Naive thymus-derived CD4-positive, alpha-beta T cell (primary cell): ENCODE measurements at places on chromosomes 5 and 9.

DNA sequence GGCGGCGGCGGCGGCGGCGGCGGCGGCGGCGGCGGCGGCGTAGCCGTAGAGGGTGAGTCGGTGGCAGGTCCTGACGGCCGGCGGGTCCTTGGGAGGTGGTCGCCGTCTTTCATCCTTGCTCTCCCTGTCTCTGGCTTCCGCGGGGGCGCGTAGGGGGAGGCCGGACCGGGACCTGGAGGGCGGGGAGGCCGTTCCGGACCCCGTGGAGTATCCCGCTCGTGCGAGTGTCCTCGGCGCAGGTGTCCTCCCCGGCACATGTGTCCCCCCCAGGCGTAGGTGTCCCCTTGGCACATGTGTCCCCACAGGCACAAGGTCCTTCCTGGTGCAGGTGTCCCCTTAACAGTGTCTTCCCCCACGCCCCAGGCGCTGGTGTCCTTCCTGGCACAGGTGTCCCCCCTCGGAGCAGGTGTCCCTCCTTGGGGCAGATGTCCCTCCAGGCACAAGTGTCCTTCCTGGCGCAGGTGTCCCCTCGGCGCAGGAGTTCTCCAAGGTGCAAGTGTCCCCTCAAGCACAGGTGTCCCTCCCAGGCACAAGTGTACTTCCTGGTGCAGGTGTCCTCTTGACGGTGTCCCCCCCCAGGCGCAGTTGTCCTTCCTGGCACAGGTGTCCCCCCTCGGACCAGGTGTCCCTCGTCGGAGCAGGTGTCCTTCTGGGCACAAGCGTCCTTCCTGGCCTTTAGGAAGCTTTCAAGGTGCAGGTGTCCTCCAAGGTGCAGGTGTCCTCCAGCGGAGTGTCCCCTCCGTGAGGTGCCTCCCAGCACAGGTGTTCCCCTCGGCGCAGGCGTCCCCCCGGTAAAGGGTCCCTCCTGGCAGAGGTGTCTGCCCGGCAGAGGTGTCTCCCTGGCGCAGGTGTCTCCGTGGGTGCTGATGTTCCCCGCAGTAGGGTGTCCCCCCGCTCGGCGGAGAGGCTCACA lies 519 bp downstream of the EXOC3 start:
- H3K4me1 ChIP-seq: peaks cover 12% of the 10 kb centered on the region
- H3K36me3 ChIP-seq: peaks cover 27% of the 10 kb centered on the region
- H3K27ac ChIP-seq: peak overlapping the region; percentile 87
- no peaks in the 10 kb centered on the region for H3K27me3 ChIP-seq
- H3K4me3 ChIP-seq: peak overlapping the region; percentile 88

DNA sequence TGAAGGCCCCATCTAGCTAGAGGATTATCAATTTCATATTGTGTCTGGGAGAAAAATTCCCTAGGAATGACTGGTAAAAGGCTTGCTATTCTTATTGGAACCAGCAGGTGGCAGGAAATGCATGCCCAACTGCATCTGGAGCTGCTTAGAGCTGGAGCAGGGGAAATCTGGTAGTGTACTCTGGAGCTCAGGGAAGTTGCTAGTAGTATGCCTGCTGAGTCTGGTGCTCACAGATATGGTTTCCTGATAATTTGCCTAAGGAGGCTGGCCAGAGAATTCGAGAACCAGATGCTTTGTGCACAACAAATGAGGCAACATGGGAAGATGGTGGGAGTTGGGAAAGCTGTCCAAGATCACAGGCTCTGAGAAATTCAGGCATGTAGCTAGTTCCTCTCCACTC lies 53.7 kb downstream of the G3BP1 start:
- no peak overlapping the region for H3K27ac ChIP-seq
- H3K36me3 ChIP-seq: no peaks in the 10 kb centered on the region
- H3K4me3 ChIP-seq: no peak overlapping the region
- no peaks in the 10 kb centered on the region for H3K4me1 ChIP-seq

DNA sequence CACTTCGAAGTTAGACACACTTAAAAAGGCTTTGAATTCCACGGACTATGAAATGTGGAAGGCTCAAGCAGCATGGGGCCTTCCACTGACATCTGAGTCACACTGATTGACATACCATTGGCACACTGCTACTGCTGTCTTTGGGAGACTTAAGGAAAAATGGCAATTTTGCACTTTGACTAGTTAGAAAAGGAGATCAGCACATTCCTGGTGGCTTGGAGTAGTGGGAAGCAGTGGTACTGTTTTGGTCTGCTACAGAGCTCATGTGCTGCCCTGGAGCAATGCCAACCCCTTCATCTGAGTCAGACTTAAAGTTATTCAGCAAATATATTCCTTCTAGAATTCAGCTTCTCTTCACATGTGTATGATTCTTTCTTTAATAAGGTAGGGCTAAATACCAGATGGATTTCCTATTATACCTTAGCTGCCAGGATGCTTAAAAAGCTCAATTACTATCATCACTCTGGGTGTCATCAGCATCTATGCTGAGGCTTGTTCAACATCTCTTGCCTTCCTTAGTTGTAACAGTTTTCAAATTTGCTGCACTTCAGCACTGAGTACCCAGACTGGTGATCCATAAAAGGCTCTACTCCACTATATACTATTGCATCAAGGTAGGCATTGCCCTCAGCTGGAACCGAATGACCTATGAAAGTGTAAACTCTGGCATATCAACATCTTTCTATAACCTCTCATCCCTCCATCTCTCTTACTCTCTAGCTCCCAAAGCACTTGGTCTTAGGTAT lies 42.3 kb upstream of the MOCS2 start:
- no peaks in the 10 kb centered on the region for H3K27me3 ChIP-seq
- H3K4me1 ChIP-seq: no peaks in the 10 kb centered on the region
- no peak for DNase-seq
- no peak overlapping the region for H3K27ac ChIP-seq
- H3K4me3 ChIP-seq: no peak overlapping the region
- no peaks in the 10 kb centered on the region for H3K36me3 ChIP-seq

DNA sequence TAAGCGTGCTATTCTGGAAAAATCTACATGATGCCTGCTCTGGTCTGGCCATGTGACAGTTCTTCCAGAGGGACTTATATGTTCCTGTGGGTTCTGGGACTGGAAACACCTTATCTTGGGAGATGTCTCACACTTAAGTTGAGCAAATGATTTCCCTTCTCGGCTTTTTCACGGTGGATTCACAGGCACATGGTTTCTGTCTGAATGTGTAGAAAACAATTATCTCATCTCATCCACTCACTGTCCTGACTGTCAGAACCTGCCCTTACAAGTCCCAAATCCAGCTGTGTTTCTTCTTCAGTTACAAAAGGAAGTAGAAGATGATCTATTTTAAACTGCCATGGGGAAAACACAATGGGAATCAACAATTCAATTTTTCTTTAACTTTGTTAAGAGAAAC lies 184.0 kb downstream of the SYK start:
- DNase-seq: no peak
- H3K27ac ChIP-seq: no peak overlapping the region
- no peaks in the 10 kb centered on the region for H3K36me3 ChIP-seq
- H3K4me1 ChIP-seq: no peaks in the 10 kb centered on the region
- no peak overlapping the region for H3K4me3 ChIP-seq
- no peaks in the 10 kb centered on the region for H3K27me3 ChIP-seq

DNA sequence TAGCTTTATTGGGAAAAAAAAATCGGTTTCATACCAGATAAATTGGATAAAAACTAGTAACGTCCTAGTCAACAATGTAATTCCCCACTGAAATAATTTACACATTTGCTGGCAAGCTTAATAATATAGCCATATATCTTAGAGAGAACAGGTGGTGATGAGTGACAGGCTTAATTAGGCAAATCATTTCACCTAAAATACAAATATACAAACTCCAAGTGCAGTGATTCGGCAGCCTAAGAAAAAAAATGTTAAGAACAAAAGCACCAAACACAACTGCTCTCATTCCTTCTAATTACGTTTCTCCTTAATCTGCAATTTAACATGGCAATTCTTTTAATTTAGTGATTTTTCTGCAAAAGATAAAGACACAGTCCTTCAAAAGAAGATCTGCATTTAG lies 56.0 kb upstream of the SLC25A51 start:
- no peaks in the 10 kb centered on the region for H3K27me3 ChIP-seq
- H3K4me3 ChIP-seq: no peak overlapping the region
- H3K36me3 ChIP-seq: no peaks in the 10 kb centered on the region
- H3K27ac ChIP-seq: no peak overlapping the region

GRCh38 chr9:4932681-4933080 lies 52.4 kb upstream of the JAK2 start:
- no peak overlapping the region for H3K4me3 ChIP-seq
- H3K27me3 ChIP-seq: no peaks in the 10 kb centered on the region
- H3K36me3 ChIP-seq: no peaks in the 10 kb centered on the region
- H3K27ac ChIP-seq: no peak overlapping the region

DNA sequence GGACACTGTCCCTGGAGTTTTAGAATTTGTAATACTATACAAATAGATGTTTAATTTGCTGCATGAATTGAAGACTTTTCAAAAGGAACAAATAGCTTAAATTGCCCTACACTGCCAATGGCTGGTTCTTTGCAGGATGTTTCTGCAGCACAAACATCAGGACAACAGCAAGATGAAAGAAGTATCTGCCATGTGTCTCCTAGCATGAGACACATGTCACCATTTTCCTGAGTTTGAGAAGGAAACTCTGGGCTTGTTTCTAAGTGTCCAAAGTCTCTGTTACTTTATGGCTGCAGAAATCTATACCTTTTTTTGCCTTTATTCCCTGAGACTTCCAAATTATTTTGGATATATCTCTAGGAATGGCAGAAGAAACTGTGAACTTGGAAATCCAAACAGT lies 623 bp upstream of the OR13F1 start:
- DNase-seq: no peak
- H3K27ac ChIP-seq: no peak overlapping the region
- H3K27me3 ChIP-seq: no peaks in the 10 kb centered on the region
- no peak overlapping the region for H3K4me3 ChIP-seq
- H3K36me3 ChIP-seq: no peaks in the 10 kb centered on the region

- H3K4me1 ChIP-seq: no peaks in the 10 kb centered on the region
- H3K4me3 ChIP-seq: no peak overlapping the region
- no peak overlapping the region for H3K27ac ChIP-seq
These were observed 203.0 kb downstream of the SPATA31A6 start for GRCh38 chr9:42386477-42386876.

DNA sequence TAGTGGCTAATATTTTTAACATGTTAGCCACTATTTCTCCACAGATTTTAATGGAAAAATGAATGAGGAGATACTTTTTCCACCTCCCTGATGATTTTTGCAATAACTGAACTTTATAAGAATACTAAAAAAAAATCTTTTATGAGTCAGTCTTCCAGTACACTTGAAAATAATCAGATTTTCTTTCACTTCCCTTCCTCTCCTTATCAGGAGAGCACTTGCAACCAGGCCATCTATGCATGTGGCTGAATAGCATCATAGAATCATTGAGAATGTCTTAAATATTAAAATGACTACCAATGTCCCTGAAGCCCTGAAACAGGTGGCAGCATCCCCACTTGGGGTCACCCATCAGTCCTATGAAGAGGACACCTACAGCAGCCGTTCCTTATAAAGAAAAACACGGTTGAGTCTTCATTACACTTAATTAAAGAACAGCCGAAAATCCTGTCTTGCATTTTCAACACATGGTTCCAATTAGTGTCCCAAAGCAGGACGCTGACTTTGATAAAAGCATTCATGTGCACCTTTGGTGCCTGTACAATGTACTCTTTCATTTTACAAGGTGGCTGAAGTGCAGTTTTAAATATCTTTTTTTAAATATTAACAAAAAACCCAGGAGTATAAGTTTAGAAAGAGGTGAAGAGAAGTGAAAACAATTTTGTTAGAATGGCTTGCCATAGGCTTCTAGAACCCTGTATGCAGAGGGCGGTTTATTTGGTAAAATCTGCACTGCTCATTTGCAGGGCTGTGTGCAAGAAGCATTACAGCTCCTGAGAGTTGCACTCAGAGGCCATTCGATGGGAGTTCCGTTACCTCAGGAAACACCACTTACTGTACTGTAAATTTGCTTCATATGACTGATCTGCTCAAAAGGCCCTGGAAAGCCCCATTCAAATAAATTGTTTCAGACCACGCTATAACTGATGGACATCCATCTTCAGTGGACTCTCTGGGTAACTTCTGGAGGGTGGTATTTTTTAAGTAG lies 106.9 kb upstream of the VCAN start:
- H3K36me3 ChIP-seq: no peaks in the 10 kb centered on the region
- H3K27me3 ChIP-seq: no peaks in the 10 kb centered on the region
- H3K4me3 ChIP-seq: no peak overlapping the region
- H3K27ac ChIP-seq: no peak overlapping the region
- no peaks in the 10 kb centered on the region for H3K4me1 ChIP-seq
- no peak for DNase-seq

DNA sequence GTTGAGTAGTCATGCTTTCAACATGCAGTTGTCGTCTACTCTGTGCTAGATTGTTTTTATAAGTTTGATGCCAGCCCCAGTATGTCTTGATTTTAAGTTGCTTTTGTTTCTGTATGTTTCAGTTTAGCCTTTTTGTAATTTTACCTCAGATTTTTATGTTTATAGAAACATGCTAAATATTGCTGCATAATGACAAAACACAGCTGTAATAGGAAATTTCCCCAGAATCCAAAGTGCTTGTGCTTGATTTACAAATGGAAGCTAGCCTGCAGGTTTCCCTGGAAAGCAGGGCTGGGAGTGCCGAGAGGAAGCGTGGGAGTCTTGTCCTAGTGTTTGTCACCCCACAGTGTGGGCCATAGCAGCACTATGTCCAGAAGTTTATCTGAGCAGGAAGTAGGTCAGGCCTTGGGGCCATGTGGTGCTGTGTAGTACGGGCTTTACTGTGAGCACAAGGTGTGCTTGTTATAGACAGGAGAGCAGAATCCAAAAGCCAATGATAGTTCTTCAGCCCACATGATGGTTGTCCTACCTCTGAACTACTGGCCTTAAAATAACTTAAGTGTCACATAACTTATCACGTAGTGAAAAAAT lies 100.0 kb upstream of the NREP start:
- H3K4me3 ChIP-seq: no peak overlapping the region
- no peak for DNase-seq
- H3K27ac ChIP-seq: no peak overlapping the region
- no peaks in the 10 kb centered on the region for H3K27me3 ChIP-seq

DNA sequence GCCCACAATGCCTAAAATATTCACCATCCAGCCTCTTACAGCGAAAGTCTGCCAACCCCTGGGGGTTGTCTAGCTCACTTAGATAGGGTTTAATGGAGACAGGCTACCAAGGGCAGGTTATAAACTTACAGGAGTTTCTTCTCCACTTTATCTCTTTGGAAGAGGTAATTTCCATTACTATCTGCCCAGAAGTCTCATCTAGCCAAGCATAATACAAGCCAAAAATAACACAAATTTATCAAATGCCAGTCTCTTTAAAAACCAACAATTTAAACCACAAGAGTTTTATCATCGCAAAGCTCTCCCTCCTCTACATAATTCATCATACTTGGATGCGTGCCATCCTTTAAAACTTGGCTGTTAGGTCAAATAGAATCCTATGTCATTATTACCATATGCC lies 6.2 kb downstream of the RBM22 start:
- peaks cover 7% of the 10 kb centered on the region for H3K4me1 ChIP-seq
- no peaks in the 10 kb centered on the region for H3K27me3 ChIP-seq
- no peak for DNase-seq
- no peak overlapping the region for H3K27ac ChIP-seq

DNA sequence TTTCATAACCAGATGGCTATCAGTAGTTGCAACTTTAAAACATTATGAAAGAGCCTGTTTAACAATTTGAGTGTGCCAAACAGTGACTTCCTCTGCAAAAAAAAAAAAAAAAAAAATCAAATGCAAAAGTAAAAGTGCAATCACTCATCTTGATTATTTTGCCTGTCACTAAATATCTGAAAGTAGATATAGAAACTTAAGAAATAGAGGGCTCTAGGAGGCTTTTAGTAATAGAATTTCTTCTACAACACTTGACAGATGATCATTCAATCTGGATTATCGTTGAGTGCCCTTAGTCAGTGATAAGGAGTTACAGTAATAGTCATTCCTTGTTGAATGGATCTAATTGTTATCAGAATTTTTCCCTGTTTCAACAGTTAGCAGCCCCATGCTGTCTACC lies 101.8 kb downstream of the CETN3 start:
- no peaks in the 10 kb centered on the region for H3K27me3 ChIP-seq
- no peaks in the 10 kb centered on the region for H3K36me3 ChIP-seq
- H3K4me1 ChIP-seq: no peaks in the 10 kb centered on the region
